HuH-7 (cell line): ENCODE measurements at places on chromosomes 3 and 15.

- DNase-seq = no peak
These were observed 21.8 kb upstream of the PTX3 start for GRCh38 chr3:157414861-157415260.

DNA sequence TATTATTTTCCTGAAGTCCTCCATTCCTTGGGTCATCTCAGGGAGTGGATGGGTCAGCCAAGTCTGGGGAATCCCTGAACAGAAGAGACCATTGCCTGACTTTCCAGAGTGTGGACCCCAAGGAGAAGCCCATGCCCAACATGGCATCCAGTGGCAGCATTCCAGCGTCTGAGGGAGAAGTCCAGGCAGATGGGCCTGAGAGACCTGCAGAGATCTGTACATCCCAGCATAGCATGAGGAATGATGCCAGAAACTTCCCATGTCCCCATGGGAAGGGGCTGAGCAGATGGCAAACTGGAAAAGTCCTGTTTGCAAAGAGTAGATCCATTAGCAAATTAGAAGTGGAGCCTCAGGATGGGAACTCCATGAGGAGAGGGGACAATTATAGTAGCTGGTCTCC, 17.6 kb upstream of the COLQ start:
- DNase-seq = no peak

DNA sequence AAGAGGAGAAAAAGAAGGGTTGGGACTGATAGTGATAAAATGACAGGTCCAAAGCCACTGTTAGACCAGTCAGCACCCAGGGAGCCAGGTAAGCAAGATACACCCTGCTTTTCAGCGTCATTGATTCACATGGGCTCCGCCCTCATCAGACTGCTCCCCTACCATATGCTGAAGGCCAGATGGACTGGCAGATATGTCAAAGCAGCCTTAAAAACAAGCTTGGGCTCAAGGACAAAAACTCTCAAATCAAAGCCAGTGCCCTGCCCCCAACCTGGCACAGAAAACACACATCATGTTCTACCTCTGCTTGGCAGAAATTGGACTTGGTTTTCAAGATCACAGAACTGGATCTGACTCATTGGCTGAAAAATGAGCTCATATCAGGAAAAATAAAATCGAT, 33.4 kb downstream of the SH3BP5 start:
- no peak for DNase-seq

DNA sequence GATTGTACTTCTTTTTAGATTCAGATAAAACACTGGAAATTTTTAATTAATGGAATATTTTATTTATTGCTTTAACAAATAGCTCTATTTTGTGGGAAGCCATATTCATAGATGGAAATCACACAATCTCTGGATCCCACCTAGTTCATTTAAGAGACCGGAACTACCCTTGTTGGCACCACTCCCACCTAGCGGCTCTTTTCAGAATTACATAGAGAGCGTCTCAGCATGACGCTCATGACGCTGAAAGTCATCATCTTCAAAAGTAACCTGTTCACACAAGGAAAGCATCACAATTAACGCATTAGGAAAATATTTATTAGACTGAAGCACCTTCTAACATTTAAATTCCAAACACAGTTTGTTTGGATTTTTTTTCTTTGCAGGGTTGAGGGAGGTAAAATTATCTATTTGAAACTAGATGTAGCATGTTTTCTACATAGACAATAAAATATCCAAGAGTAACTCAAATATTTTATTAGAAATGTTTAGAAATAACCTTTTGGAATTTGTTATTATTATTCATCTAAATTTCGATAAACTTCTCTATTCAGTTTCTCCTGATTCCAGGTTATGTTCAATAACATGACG, 214.9 kb upstream of the ARRDC4 start:
- DNase-seq = peak; percentile 38

DNA sequence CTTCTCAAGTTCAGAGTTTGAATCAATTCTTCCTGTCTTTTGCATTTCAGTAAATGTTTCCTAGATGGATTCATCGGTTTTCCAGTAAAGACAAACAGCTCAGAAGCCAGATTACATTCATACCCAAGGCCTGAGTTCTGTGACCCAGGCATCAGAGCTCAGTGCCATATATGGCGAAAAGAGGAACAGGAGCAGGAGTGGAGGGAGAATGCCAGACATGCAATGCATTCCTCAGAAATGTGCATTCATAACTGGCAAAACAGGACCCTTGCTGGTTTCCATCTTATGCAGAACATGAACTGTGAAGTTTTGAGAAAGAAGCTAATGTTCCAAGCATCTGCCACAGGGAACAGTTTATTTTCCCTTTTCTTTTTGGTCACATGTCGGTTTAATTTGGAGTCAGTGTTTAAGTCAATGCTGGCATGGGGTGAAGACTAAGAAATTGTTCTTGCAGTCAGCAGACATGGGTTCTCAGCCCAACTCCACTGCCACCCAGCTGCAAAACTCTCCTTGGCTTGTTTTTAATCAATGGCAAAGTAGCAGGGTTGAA, 116.5 kb downstream of the LPP start:
- no peak for DNase-seq

GRCh38 chr3:57420001-57420400, 124.1 kb downstream of the DNAH12 start:
- no peak for DNase-seq

- DNase-seq = no peak
These were observed 80.0 kb upstream of the CACNA2D3 start for GRCh38 chr3:54042259-54042823.

DNA sequence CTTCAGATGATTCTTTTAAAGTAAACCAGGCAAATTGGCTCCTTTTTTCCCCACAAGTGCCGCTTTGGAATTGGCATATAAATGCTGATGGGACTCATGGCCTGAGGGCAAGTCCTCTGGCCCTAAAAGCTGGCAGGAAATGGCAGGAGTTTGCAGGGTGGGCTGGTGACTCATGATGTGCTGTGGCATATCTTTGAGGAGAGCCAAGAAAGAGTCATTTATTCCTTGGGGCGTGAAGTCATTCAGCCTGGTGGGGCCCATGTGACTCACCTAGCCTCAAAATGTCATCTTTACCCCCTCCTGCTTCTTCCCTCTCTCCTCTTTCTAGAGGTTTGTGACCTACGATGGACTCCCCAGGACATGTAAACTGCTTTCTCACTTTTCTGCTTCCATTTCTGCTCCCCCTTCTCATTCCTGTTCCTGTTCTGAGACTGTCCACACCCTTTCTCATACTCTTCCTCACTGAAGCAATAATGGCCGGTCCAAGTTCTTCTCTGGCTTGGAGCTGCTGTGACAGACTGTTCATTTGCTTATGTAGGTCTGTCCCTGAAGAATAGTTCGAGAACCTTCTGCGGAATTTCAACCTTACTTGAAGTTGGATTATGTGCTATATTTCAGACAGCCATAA, 326.1 kb downstream of the SATB1 start:
- no peak for DNase-seq

- DNase-seq = no peak
These were observed 281.9 kb downstream of the OCA2 start for GRCh38 chr15:27817258-27817657.

DNA sequence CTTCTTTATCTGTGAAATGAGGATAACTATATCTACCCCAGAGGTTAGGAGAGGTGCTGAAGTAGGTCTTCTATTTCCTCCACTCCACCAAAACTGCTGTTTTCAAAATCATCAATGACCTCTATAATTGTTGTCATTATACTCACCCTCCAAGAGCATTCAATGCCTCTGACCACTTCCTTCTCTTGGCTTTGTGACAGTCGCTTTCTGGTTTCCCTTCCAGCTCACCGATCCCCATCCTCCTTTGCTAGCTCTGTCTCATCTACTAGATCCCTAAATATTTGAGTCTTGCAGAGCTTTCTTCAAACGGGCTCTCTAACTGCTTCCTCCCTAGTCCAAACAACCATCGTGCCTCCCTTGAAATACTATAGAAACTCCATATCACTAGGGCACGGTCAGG, 153.5 kb downstream of the RPLP1 start:
- no peak for DNase-seq
